ENCODE measurements at places on chromosomes 1 and 21.

- DNase-seq: no peak
Observed at GRCh38 chr1:10717296-10718082, 79.0 kb downstream of the CASZ1 start.

GRCh38 chr1:201504179-201504631, 2.7 kb downstream of the CSRP1 start:
- no peak for DNase-seq

GRCh38 chr1:2337081-2337480, 54.3 kb downstream of the MORN1 start:
- DNase-seq: no peak

- no peak for DNase-seq
Observed at GRCh38 chr1:114669562-114670082, at the start of gene DENND2C. Gene DENND2C (minus strand): TSS chr1:114670049. CDS start chr1:114625984, 44,065 bp downstream.

DNA sequence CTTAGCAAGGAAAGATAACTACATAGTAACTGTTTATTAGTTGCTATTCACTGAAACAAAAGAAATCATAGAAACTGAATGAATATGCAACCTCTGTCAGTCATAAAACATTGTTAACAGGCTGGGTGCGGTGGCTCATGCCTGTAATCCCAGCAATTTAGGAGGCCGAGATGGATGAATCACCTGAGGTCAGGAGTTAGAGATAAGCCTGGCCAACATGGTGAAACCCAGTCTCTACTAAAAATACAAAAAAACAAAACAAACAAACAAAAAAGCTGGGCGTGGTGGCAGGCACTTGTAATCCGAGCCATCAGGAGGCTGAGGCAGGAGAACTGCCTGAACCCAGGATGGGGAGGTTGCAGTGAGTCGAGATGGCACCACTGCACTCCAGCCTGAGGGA, 44.1 kb downstream of the CRB1 start:
- no peak for DNase-seq

- no peak for DNase-seq
Observed at GRCh38 chr1:212504171-212504803, 71.6 kb downstream of the NENF start.

- DNase-seq: no peak
Observed at GRCh38 chr1:21518774-21519455, 9.7 kb downstream of the ALPL start.

GRCh38 chr1:118618618-118619340, 369.4 kb downstream of the TBX15 start:
- no peak for DNase-seq

DNA sequence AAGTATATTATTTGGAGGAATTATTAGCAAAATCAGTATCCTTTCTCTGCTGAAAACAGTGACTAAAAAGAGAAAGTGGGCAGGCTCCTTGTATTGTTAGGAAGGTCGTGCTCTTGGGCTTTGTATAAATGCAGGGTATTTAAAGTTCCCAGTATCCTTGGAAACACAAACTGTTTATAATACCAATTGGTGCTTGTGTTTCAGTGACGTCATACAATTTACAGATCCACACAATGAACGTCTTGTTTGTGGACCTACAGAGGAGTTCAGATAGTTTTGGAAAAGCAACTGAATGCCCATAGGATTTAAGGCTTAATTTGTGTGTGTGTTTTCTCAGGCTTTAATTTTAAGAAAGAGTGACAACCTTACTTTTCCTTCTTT, 168.2 kb downstream of the RASAL2 start:
- DNase-seq: no peak

- no peak for DNase-seq
Observed at GRCh38 chr1:38512789-38513188, 346.8 kb downstream of the RRAGC start.

DNA sequence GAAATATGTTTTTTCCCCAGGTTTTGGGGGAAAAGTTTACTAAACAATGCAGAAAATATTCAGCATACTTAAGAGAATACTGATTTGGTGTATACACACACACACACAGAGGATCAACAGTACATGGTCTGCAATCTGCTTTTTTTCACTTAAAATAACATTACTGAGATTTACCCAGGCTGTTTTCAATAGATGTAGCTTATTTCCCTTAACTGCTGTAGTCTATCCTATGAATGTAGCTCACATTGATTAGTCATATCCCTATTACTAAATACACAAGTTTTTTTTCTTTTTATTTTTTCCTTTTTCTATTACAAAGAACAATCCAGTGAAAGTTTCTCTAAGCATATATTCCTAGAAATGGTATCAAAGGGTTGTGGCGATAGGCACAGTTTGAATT, 266.7 kb upstream of the GREM2 start:
- DNase-seq: no peak

DNA sequence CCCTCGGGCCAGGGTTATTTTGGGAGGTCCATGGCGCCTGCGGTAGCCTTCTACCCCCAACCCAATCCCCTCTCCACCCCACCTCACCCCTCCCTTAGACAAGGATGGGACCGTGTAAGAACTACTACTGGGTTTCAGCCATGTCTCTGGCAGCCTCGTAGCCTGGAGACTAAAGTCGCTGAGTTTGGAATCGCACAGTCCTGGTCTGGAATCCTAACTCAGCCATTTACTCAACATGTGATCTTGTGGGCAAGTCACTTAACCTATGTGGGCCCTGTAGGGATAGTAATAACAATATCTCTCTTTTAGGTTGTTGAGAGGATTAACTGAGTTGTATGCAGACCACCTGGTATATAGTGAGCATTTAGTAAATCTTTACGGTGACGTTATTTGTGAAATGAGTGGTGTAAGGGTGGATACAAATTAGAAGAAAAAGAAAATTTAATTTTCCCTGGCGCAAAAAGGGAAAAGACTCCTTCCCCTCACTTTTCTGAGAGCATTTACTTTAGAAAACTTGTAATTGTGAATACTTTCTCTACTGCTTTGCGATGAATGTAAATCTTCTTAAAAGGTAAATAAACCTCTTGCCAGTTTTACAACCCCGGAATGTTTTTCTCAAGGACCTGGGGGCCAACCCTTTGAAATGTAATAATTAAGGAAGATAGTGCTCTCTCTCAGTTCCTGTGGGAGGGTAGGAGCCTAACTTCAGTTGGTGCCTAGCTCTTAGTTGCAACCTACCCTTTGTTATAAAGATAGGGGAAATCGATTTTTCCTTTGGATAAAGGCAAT, 615 bp upstream of the MRPS15 start:
- no peak for DNase-seq

GRCh38 chr1:99598738-99599411, 47.0 kb upstream of the PALMD start:
- DNase-seq: no peak

DNA sequence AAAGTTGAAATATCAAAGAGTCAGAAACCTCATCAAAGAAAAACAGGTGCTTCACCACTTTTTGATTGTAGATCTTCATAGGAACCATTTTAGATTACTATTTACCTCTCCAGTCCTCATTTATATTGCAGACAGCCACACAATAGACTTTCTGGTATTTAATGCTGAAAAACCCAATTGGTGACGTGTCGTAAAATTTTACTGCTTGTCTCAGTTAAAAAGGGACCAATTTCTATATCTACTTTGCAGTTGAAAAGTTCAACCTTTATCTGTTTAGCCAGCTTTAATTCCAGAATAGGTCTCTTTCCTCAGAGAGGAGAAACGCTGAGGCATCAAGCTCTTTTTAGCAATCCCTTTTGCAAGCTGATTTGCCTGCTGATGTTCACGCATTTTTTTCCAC, 1722.4 kb downstream of the PLA2G4A start:
- peak; percentile 58 for DNase-seq

DNA sequence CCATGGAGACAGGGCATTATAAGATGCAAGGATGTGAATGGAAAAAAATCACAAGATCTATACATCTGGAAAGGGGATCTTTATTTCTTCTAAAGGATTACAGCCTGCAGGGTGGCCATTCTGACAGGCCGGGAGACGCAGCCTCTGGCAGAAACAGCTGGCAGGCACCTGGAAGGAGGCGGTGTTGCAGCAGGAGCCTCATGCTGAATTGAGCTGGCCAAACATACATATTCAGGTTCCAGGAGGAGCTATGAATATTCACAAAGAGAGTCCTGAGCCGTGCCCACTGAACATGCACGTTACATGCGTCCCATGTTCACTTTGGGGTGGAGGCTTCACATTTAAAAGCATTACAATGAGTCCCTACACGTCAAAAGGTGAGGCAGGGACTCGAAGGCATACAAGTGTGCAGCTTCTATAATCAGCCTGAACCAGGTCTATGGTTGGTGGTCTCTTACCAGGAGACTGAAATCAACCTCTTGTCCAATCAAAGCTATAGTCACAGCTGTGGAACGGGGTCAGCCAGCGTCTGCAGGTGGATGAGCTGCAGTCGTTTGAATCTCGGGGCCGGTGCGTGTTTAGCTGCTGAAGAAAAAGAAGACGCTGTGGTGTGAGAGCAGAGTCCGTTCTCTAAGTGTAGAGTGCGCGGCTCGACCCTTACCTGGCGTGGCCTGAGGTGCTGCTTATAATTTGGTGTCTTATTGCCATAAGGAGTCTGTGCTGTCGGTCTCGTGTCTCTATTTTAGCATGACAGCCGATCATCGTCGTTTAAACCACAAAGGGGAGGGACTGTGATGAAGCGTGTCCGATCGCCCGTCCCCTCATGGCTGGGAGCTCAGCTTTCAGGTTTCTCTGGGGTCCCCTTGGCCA, 183.0 kb downstream of the ETS2 start:
- DNase-seq: no peak

DNA sequence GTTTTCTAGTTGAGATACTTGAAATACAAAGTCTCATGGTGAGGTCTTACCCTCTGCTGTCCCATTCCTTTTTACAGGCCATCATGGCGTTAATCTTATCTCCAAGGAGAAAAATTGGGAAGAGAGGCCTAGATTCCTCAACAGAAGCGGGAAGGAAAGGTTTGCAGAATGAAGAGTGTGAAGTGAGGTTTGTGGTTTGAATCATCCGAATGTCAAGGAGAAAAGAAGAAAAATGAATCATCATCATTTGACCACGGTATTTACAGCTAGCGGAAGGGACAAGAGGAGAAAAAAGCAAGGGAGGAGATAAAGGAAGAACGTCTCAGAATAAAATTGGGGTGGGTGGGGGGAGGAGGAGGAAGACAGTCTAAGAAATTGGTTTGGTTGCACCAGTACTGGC, 935 bp upstream of the COG2 start:
- DNase-seq: no peak

DNA sequence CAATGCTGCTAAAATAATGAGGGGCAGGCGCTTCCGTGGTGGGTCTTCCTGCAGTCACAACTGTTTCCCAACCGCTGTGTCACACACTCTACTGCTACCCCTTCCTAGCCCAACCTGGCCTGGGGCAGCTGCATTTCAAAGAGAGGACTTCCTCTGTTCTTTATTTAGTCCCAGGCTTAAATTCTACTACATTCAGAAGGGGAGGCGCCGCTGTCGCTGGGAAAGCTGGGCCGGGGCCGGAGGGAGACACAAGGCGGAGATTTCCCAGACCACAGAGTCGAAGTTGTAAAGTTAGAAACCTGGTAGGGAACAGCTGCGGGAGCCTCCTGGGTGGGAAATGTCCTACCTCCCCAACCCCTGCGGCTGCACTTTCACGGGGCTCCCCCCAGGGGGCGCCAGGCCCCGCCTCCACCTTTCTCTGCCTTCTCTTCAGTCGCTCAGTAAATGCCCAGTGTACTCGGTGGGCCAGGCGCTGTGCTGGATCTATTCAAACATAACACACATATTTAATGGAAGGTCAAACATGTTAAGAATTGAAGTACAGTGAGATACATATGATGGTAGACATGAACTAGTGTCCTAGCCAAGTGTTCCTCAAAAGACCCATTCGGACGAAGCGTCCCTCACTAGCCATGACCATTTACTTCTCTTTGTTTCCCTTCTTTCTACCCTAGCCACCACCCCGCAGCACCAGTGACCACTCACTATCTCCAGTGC, 23.1 kb downstream of the DYRK3 start:
- no peak for DNase-seq

- no peak for DNase-seq
Observed at GRCh38 chr1:162353702-162354101, 23.0 kb downstream of the SPATA46 start.

DNA sequence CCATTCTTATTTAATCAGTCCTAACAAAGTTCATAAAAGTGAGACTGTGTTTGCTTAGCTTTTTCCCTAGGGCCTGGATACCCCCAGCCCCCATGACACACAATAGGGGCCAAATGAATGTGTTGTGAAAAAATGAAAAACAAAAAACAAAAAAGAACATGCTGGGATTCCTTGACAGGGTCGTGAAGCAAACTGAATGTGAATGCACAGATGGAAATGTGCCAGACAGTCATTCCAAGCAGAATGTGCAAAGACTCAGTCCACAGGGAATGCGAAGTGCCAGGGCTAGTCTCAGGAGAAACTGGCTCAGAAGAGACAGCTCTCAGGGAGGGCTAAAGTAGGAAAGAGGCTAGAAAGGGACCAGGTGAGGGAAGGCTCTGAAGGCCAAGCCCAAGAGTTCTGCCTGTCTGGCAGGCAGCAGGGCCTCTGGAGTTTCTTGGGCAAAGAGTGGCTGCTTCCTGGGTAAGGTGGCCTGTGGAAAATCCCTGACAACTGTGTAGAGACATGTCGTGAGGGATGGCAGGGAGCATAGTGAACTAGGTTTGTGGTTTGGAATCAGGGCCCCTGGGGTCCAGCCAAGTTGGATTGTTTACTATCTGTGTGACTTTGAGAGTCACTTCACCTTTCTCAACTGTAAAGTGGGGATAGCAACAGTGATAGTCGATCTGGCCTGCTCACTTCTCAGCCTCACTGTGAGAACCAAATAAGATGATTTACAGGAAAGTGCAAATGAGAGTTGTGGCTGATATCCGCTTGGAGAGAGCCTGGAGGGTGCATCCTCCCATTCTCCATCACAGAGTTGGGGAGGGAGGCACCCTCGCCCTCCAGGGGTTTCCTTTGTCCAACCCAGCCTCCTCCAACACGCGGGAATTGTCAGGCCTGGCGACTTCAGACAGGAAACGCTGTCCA, 1.2 kb upstream of the ADAM15 start:
- no peak for DNase-seq

GRCh38 chr21:34890724-34891612, 158.1 kb downstream of the RUNX1 start:
- no peak for DNase-seq

DNA sequence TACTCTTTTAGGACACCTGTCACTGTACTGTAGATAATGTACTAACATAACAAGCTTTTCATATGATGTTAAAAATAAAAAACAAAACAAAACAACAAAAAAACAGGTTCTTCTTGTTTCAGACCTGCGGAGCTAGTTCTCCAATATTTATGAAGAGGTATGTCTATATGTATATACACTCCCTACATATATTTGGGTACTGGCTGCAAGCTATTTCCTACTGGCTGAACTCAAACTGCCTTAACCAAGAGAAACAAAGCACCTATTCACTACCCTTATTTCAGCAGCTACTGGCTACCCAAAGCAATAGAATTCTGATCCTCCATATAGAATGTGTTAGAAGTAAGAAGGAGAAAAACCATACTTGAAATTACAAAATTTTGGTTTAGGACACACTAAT, 73.5 kb downstream of the ABL2 start:
- DNase-seq: no peak

GRCh38 chr1:207882692-207883091, 28.2 kb downstream of the CD34 start:
- no peak for DNase-seq

- no peak for DNase-seq
Observed at GRCh38 chr1:234537236-234537635, 58.3 kb upstream of the TARBP1 start.
